ENCODE measurements at places on chromosomes 13 and 19. TPM values are rescaled to one million over a fixed set of nuclear protein-coding genes. Genes with fewer than 3 reads are reported as not detected.

Gene PNMA8A
- 16.2 TPM for total RNA-seq

Gene NAPSA
- 217 TPM for total RNA-seq

Gene CLIP3
- total RNA-seq, result 10.3 TPM

Gene SPTBN4
- total RNA-seq, result 0.82 TPM

Gene RCBTB2
- 19.6 TPM for total RNA-seq

Gene TRAPPC2B
- 9.4 TPM for total RNA-seq

Gene CCDC8
- 18.9 TPM for total RNA-seq

Gene SLC25A15
- 7.7 TPM for total RNA-seq

Gene CEACAM16
- not detected for total RNA-seq

Gene ZNF793
- 12.9 TPM for total RNA-seq

Gene NOTCH3
- 92.3 TPM for total RNA-seq

Gene CBY2
- 0.22 TPM for total RNA-seq

Gene SAE1
- total RNA-seq, result 49.4 TPM

Gene LYPD5
- total RNA-seq, result 4.2 TPM

Gene MYCBP2
- total RNA-seq, result 96.4 TPM

Gene AMER2
- 0.06 TPM for total RNA-seq

Gene MIA
- 6.5 TPM for total RNA-seq

Gene HIF3A
- 40.4 TPM for total RNA-seq

Gene ZNF83
- 90.4 TPM for total RNA-seq

Gene CAPN12
- 31.1 TPM for total RNA-seq

Gene BEST2
- not detected for total RNA-seq

Gene NTN5
- total RNA-seq, result 0.85 TPM

Gene CFAP97D2
- not detected for total RNA-seq

Gene IL11
- 0.47 TPM for total RNA-seq

Measured in kidney (tissue), 22 donors.